ENCODE measurements at places on chromosomes 6 and 20. TPM values are rescaled to one million over a fixed set of nuclear protein-coding genes. Genes with fewer than 3 reads are reported as not detected.

CCN2 gene
- total RNA-seq, result 500 TPM

- peaks cover 48% of the 10 kb centered on the region for H3K4me1 ChIP-seq
- no peaks in the 10 kb centered on the region for H3K27me3 ChIP-seq
- no peak overlapping the region for H3K4me3 ChIP-seq
- no peaks in the 10 kb centered on the region for H3K36me3 ChIP-seq
Observed at GRCh38 chr6:154412106-154412820, 55.7 kb upstream of the IPCEF1 start.

DNA sequence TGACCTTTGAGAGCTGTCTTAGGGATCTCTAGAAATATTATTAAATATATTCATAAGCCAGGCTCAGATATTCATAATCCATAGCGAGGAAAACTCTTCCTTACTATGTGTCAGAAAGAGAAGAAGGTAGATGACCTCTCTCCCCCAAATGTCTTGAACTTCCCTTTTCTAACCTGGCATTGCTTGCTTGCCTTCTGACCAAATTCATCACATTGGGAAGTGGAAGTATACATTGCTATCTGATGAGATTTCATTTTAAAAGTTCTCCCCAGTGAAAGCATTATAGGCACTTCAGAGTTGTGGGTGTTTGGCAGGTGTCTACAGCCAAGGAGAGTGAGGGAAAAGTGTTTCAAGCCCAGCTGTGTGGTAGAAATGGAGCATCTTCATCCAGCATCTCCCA is 197.3 kb downstream of the ZFAND3 start:
- no peak overlapping the region for H3K27ac ChIP-seq
- H3K4me3 ChIP-seq, result no peak overlapping the region
- H3K27me3 ChIP-seq, result no peaks in the 10 kb centered on the region
- H3K4me1 ChIP-seq, result peaks cover 64% of the 10 kb centered on the region

HLA-DRA gene
- total RNA-seq, result 103 TPM

LGSN gene
- total RNA-seq, result not detected

Measured in esophagus muscularis mucosa (tissue), 4 donors.